Nucleus accumbens (tissue), 56 donors: ENCODE measurements at places on chromosomes 16 and 17.

DNA sequence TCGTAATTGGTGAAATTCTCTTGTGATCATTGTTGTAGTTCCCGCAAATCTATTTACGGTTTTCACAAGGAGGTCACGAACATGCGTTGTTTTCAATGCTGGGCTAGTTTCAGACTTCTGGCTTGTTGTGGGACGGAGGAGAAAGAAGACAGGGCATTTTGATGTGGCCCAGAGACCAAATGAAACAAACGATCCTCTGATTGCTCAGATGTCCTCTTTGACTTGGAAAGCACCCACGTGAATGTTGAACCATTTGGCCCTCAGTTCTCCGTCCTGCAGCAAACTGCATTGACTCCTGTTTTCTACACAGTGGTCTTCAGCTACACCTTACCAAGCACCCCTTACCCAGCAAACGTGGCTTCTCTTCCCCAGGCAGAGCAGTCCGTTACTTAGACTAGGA lies 391.0 kb downstream of the WWOX start:
- DNase-seq, result no peak

DNA sequence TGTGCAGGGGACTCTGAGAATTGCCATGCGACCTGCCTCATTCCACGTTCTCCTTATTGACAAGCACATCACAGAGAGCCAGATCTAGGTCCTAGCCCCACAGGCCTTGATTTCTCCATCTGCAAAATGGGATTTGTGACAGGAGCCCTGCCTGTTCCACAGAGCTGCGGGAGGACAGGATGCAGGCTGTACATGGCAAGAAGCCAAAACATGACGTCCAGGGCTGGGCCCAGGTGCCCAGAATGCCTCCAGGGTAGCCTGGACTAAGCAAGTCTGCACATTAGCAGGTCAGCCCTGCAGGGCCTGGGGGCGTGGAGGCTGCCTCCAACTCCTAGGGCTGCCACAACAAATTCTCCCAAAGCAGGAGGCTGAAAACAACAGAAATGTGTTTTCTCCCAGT lies 235.7 kb upstream of the SDK2 start:
- no peak for DNase-seq

DNA sequence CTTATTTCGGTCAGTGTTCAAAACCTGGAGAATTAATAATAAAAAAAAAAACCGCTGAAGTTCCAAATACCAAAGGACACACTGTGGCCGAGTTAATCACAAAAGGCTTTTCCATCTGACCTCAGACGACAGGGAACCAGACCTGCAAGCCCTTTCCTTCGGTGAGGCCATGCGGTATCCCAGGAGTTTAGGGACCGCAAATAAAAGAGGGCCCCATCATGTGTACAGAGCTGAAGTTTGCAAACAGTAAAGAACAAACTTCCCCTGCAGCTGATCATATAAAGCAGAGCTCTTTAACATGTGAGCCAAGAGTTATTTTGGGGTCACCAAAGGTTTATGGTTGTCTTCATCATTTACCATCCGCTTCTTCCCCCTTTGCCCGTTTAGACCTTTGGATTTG lies 33.0 kb upstream of the FOXJ1 start:
- DNase-seq, result no peak

DNA sequence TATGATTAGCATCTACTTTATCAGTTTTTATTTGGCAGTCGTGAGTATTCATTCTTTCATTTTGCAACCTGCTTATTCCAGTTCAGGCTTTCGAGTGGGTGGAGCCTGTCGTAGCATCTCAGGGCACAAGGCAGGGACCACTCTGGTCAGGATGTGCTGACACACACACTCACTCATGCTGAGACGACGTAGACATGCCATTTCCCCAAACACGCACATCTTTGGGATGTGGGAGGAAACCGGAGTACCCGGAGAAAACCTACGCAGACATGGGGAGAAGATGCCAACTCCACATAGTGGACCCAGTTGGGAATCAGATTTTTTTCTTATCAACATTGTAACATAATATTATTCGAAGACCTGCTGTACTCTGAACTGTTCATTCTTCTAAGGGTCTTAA lies 756.5 kb upstream of the RBFOX1 start:
- no peak for DNase-seq
